IPS DF 19.7 (cell line): ENCODE measurements at places on chromosomes 7 and 10.

DNA sequence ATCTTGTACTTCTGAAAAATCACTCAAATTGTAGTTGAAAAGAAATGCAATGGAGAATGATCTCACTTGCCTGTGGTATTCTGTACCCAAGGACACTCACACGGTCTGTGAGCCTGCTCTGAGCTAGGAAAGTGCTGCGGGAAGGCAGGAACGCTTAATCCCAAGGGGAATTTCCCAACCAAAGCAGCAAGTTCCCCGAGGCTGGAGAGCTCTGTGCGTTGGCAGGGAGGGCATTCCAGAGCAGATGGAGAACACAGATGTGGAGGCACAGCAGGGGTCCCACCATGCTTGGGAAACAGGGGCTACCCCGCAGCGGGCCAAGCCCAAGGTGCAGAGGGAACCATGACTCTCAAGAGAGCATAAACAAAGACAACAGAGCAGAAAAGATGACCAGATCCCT lies 13.6 kb downstream of the SVIL start:
- DNase-seq: no peak

- no peak for DNase-seq
Observed at GRCh38 chr7:104366390-104366789, 38.0 kb downstream of the LHFPL3 start.

DNA sequence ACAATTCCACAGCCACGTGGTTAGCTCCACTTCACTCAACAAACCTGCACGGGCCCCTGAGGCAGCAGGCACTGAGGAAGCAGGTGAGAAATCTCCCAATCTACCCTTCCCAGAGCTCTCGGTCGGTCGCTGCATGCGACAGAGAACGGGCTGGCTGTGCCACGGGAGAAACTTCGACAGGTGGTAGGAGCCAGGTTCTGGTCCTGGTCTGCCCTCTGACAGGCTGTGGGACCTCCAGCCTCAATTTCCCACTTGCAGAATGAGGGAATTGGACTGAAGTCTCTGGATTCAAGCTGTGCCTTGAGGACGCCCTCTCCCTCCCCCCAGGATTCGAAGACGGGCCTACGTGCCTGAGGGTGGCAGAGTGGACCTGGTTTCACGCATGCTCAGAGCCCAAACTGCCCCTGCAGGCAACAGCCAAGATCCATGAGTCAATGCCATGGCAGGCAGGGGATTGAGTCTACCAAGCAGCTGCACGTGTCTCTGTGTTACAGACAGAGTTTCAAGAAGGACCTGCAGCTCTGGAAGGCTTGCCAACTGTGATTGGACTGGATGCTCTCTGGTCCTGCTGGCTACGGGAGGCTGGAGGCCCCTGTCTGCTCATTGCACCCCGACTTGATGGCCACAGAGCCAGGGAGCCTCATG lies 215.0 kb downstream of the USP6NL start:
- DNase-seq: no peak

DNA sequence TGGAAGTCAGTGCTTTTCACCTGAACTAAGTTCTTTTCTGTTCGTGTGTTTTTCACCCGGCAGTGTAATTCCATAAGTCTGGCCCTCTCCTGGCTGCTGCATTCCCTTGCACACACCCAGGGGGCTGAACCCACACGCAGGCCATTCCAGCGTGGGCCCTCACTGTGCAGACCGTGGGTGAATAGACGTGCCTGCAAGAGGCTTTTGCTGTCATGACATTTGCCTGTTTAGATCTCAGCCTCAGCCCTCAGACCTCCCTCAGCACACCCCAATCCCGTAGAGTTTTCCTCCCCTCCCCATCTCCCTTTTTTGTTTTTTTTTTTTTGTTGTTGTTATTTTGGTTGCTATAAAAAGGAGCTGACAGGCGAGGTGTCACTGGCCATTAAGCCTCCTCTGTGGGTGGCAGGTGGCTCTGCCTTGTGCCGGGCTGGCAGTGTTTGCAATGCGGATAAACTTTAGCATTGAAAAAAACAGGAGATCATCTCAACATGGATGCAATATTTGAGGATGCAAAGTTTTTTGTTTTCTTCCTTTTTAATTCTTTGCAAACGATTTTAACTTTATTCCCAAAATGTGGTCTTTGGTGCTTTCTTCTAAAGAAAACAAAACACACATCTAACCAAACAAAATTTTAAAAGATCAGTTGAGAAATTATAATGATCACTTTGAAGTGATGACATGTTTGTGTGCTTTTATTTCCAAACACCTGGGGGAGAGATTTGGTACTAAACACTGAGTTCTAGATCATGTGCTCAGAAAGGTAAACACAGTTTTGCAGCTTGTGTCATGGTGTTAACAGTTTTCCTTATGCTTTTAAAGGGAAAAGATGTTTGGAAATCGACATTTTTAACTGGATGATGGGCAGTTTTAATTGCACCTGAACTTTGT lies 58.8 kb downstream of the WDR37 start:
- DNase-seq: no peak

- no peak for DNase-seq
Observed at GRCh38 chr7:92753614-92754013, 82.8 kb downstream of the CDK6 start.

DNA sequence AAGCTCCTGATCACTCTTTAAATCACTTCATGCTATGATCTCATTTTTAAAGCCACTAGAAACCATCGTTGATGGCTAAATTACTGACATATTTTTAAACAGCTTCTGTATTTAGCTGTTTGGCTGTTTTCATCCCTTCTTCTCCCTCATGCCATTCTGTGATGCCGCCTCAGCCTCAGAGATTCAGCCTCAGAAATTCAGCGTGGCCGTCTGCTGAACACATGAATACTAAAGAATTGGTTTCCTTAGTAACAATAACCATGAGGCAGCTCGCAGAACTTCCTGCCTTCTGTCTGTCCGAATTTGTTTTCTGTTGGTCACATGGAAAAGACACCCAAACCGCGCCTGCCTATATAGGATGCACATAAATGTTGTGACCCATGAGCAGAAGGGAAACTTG lies 31.0 kb upstream of the FZD1 start:
- DNase-seq: no peak

GRCh38 chr10:112816033-112816430 lies 134.0 kb upstream of the TCF7L2 start:
- DNase-seq: no peak

- DNase-seq: no peak
Observed at GRCh38 chr7:150784954-150785353, 15.2 kb downstream of the TMEM176B start.
